ENCODE measurements at places on chromosomes 3 and 15.

- DNase-seq: no peak
Measured at GRCh38 chr3:128567705-128568356, 74.8 kb upstream of the GATA2 start.

DNA sequence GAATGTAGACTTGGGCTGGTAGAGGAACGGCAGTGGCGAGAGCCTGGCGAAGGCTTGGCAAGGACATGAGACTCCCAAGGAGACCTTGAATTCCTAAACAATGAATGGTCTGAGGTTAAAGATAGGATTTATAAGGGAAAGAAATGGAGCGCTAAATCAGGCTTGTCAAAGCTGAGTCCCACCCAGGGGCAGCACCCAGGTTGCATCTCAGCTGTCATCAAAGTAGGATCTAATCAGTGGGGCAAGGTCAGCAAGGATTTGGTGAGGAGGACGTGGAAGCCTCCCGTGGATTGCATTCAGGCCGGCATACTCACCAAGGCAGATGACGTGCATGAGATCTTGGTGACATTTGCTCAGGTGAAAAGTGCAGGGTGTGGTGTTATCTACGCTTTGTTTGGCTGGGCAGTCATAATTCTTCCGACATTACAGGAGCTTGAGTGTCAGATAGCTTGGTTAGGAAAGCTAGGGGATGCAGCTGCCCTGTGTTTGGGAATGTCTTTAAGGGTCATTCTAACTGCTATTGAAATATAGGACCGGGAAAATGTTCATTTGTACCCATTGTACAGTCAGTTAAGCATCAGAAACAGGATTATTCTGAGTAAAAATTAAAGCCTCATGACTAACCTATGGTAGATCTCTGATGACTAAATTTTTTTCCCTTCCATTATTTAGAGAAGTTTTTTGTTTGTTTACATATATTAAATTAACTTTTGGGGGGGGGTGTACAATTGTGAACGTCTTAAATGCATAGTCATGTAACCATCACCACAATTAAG lies 99.4 kb upstream of the TSC22D2 start:
- no peak for DNase-seq

- DNase-seq: no peak
Measured at GRCh38 chr15:60710656-60711055, 231.7 kb upstream of the ICE2 start.

- peak; percentile 18 for DNase-seq
Measured at GRCh38 chr15:63436872-63437375, 55.3 kb upstream of the CA12 start.

DNA sequence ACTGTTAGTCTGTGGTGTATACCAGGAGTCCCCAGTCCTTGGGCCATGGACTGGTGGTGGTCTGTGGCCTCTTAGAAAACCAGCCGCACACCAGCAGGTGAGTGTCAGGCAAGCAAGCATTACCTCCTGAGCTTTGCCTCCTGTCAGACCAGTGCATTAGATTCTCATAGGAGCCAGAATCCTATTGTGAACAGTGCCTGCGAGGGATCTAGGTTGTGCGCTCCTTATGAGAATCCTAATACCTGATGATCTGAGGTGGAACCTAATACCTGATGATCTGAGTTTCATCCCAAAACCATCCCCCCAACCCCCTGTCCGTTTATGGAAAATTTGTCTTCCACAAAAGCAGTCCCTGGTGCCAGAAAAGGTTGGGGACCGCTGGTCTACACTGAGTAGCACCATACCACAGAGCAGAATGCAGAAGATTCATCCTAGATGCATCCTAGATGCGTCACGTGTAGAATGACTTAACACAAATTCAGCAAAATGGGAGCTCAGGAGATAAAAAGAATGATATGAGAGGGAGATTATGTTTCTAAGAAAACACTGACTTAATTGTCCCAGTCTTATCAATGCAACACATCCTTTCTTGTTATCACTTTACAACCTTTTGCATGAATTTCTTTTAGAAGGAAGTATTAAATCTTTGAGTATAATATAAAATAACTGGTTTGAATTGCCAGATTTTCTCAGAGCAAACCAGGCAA lies 28.5 kb downstream of the SELENOT start:
- DNase-seq: no peak

GRCh38 chr3:113136071-113136470 lies 75.3 kb upstream of the BOC start:
- no peak for DNase-seq

- DNase-seq: no peak
Measured at GRCh38 chr3:54042259-54042823, 80.0 kb upstream of the CACNA2D3 start.

- DNase-seq: no peak
Measured at GRCh38 chr15:38853608-38854007, 289.0 kb upstream of the RASGRP1 start.

DNA sequence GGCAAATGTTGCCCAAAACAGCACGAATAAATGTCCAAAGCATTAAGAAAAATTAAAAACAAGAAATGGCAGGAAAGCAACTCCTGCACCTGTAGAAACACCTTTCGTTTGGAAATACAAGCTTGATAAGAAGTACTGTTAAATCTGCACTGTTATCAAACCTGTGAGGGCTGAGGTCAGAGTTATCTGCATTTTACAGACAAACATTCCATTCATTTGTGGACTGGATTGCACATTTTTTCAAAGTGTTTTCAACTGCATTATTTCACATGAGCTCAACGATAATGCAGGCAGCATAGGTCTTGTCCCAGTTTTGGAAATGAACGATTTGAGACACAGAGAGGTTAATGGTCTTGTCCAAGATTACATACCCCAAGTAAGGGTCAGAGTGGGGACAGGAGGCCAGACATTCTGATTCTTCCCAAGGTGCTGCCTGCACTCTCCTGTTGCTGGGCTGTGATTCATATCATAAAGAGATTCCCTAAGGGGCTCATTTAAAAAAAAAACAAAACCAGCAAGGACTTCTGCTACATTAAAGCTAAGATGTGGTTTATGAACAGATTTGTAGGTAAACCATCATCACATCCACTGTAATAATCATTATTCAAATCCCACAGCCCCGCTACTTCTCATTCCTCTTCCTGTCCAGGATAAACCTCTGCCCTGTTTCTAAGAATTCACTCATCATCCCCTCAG lies 13.0 kb downstream of the GUCA1C start:
- DNase-seq: no peak

GRCh38 chr15:48112242-48112641 lies 8.5 kb upstream of the SLC24A5 start:
- no peak for DNase-seq

DNA sequence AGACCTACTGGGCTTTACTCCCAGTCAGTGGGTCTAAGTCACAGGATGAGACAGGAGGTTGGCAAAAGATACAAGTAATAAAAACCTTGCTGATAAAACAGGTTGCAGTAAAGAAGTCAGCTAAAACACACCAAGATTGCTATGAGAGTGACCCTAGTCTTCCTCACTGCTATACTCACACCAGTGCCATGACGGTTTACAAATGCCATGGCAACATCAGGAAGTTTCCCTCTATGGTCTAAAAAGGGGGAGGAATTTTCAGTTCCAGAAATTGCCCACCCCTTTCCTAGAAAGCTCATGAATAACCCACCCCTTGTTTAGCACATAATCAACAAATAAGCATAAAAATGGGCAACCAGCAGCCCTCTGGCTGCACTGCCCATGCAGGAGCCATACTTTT lies 966.7 kb upstream of the ROBO1 start:
- no peak for DNase-seq

DNA sequence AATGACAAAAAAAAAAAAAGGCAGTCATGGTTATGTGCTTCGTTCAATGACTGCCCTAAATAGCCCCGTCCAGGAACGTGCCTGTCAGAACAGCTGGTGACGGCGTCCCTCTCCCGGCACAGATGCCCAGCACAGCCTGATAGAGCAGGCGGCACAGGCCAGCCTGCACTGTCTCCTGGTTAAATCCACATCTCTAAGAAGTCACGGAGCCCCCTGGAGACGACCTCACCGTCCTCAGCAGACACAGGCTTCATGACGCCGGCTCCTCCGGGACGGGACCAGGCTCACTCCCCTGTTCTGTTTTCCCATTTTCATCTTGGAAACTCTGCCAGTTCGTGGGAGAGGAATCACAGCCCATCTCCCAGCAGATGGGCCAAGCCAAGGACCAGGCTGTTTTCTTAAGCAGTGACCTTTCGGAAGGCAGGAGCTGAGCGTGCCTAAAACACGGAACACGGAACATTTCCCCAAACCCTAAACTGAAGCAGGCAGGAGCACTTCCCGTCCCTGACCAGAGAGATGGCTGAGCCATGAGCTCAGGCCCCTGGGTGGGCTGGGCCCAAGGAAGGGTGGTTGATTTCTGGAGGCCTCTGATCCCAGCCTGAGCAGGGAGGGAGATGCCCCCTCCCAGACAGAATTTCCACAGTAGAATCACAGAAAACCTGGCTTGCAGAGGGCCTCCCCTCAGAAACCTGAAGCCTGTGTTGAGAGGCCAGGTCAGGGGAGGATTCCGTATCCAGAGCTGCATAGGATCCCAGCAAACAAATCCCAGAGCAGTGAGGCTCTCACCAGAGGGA lies 35.9 kb downstream of the ADCY5 start:
- no peak for DNase-seq

GRCh38 chr15:98505611-98506031 lies 142.7 kb upstream of the IGF1R start:
- no peak for DNase-seq

Data from kidney epithelial cell (primary cell).